Neural crest cell (in vitro differentiated cells): ENCODE measurements at places on chromosomes 5 and 9. TPM values are rescaled to one million over a fixed set of nuclear protein-coding genes. Genes with fewer than 3 reads are reported as not detected.

DNA sequence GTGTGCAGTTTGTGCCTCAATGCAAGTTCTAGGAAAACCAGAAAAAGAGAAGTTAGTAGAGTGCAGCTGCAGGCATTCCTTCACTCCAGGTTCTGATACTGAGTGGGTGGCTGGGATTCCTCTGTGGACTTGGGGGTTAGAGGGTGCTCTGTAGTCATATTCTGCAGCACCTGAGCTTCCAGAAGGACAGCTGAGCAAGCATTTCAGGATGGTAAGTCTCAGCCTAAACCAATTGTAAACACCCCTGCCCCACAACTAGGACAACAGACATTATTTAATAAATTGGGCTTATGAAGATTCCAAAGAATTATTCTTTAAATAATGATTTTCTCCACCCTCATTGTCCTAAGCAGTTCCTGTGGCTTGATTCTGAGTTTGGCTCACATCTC, 9.1 kb downstream of the FAXDC2 start:
- H3K4me3 ChIP-seq: no peak overlapping the region
- no peaks in the 10 kb centered on the region for H3K36me3 ChIP-seq
- DNase-seq: no peak
- no peaks in the 10 kb centered on the region for H3K27me3 ChIP-seq
- H3K4me1 ChIP-seq: peaks cover 6% of the 10 kb centered on the region

- no peak overlapping the region for H3K27ac ChIP-seq
- H3K27me3 ChIP-seq: no peaks in the 10 kb centered on the region
- H3K4me3 ChIP-seq: no peak overlapping the region
- no peak for DNase-seq
- peaks cover 4% of the 10 kb centered on the region for H3K4me1 ChIP-seq
These were observed 32.0 kb upstream of the DHFR start for GRCh38 chr5:80686757-80687156.

DNA sequence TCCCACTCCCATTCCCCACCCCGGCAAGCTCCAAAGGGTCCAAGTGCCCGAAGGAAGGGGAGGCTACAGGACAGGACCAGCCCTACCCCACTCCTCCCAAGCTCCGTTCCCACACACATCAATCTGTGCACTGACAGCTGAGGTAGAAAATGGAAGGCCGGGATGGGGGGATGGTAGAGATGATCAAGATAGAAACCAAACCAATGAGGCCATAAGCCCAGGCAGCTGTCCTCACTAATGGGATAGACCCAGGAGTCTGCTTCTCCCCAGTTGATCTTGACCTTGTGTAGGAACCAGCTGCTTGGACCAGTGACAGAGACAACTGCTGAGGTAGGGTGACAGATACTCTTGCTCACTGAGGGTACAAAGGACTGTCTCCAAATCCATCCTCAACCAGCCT, 38.6 kb downstream of the B4GALT1 start:
- DNase-seq: no peak
- no peaks in the 10 kb centered on the region for H3K27me3 ChIP-seq
- H3K36me3 ChIP-seq: peaks cover 7% of the 10 kb centered on the region

The STC2 gene
- total RNA-seq: 2.6 and 3.8 TPM in 2 replicates

- H3K4me1 ChIP-seq: peaks cover 30% of the 10 kb centered on the region
- H3K4me3 ChIP-seq: no peak overlapping the region
- H3K36me3 ChIP-seq: no peaks in the 10 kb centered on the region
- no peak for DNase-seq
- no peak overlapping the region for H3K27ac ChIP-seq
These were observed 100.0 kb downstream of the KIAA1958 start for GRCh38 chr9:112586599-112587155.

The CCNI2 gene
- not detected in 2 replicates for total RNA-seq

DNA sequence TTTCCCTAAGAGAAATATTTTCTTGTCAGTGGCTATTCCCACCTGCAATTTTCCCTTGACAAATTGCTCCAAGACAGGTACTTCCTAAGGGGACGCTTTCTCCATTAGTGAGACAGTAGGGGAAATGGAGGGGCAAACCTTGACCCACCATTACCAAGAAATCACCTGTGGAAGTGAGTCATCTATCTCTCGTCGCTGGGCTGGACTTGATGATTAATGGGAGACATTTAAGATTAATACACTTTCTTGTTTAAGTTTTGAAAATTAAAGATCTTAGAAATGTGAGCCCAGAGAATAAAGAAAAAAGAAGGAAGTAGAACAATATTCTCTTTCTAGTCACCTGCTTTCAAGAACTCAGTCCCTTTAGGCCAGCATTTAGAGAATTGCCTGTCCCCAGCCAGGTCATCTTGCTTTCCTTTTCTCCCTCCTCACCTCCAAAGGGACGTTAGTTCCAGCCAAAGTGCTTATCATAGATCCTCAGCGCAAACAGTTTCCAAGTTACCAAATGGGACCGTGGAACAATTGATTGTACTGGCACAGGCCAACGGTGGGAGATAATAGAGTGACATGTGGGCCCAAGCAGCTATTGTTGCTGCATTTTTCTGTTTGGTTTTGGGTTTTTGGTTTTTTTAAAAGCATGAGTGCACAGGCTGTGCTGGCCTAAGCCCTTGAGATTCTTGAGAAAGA, 284.4 kb downstream of the ENC1 start:
- peaks cover 14% of the 10 kb centered on the region for H3K4me1 ChIP-seq
- H3K36me3 ChIP-seq: no peaks in the 10 kb centered on the region
- H3K27me3 ChIP-seq: no peaks in the 10 kb centered on the region

DNA sequence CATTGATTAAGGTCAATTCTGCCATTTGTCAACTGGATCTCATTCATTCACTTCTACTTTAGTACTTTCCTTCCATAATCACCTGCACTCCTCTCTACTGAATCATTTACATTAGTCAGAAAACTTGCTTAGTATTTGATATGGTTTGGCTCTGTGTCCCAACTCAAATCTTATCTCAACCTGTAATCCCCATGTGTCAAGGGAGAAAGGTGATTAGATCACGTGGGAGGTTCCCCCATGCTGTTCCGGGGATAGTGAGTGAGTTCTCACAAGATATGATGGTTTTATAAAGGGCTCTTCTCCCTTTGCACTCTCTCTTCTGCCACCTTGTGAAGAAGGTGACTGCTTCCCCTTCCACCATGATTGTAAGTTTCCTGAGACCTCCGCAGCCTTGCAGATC, 23.7 kb upstream of the UGCG start:
- no peak overlapping the region for H3K4me3 ChIP-seq
- H3K27me3 ChIP-seq: no peaks in the 10 kb centered on the region
- H3K36me3 ChIP-seq: no peaks in the 10 kb centered on the region
- DNase-seq: no peak
- no peaks in the 10 kb centered on the region for H3K4me1 ChIP-seq
- no peak overlapping the region for H3K27ac ChIP-seq
